ENCODE measurements at places on chromosomes 7 and 10.

DNA sequence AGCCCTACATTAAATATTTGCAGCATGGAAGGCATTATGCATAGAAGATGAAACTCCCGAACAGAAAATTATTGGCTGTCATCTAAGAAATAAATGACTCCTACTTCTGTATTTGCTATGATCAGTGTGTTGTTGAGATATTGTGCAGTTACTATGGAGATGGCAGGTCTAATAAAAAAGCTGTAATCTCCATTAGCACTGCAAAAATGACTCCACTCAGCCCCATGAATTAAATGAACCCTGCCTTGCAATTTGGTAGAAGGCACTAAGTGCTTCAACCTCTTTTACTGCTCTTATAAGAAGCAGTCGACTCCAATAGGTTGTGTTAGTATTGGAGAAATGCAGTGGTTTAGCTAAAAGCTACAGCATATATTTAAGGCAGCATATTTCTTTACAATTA lies 290.0 kb upstream of the PHYHIPL start:
- no peak for DNase-seq

DNA sequence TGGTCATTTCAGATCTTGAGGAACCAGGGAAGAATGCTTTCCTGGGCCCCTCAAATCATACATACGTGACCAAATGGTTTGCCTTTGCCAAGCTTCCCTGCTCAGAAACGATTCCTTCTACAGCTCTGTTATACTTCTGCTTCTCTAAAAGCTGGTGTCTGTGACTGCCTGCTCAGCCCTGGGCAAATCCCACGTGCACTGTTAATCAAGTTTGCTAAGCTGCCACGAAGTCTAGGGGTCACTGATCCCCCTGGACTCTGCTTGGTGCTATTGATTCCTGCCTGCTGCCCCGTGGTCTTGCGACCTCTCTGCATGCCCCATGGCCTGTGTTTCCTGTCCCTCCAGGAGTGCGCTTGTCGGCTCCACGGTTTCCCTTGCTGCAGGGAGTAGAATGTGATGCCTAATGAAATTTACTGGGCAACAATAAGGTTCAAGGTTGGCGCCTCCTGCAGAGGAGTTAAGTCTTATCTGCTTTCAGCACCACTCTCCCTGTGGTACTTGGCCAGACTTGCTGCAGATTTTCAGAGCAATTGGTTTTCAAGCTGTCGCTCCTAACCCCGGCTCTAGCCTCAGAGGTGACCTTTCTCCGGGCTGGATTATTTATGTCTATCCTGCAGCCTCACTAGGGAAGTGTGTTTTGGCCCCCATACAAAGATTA lies 201.6 kb upstream of the FZD8 start:
- DNase-seq: no peak

- no peak for DNase-seq
Measured at GRCh38 chr7:28725045-28725642, 233.0 kb downstream of the TRIL start.

DNA sequence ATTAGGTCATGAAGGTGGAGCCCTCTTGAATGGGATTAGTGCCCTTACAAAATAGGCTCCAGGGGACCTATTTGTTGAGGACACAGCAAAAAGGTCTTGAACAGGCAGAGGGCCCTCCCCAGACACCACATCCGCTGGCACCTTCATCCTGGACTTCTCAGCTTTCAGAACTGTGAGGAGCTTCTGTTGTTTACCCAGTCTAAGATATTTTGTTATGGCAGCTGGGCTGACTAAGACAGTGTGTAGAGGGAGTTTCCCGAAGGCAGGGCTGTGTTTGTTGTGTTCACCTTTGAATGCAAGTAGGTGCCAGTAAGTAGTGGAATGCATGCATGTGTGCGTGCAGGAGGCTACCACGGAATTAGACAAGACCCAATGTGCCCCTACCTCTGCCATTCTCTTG lies 106.7 kb downstream of the PTPRE start:
- DNase-seq: no peak

DNA sequence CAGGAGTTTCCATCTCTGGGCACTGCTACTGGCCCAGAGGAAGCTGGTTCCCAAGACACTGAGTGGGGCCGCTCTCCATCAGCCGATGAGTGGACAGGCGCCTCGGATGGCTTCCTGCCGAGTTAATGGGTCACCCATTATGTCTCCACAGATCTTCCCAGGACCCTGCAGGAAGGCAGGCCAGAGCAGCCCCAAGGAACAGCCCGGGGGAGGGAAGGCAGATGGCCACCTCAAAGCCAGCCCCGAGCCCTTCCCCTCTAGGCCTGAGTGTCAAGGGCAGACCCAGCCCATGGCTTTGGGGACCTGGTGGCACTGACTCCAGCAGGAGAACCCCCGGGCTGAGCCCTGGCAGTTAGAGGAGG lies 3.4 kb upstream of the LFNG start:
- DNase-seq: no peak

DNA sequence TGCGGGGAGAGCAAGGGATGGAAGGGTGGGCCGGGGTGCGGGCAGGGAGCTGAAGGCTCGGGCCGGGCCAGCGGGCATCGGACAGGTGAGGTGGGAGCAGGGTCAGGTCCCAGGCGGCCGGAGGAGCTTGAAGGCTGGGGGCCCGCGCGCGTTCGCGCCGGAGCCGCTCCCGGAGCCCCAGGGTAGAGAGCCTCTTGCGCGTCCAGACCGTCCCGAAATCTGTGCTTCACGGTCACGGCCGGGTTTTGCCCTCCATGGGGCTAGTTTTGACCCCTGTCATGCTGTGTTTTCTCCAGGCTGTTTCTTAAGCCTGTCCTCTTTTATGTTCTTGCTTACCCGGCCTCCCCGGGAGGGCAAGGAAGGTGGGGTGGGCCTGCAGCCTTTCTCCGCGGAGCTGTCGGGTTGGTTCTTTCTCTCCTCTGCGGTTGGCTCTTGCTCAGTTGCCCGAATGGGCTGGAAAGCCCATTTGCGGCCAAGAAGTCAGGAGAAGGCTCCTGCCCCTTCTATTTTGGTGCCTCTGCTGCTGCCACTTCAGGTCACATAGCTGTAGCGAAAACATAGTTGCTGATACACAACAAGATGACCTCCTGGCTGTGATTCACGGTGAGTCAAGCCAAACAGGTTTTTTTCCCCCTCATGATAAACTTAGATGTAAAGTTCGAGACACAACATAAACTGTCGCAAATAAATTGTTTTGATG lies 650 bp downstream of the UBE2D1 start:
- peak; percentile 39 for DNase-seq

DNA sequence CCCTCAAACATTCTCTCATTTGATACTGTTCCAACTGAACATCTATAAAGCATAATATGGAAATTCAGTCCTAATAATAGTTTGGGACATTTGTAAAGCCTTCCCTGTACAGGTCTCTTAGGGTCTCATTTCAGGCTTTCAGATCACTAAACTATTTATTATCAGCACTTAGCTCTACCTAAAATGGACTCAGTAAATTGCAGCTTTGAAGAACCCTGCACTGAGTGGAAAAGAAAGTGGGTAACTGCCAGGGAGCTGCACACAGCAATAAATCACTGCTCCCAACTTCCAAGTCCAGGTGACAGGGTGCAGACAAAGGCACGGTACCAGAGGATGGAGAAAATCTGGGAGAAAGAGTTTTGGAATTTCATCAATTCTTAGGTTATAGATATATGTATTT lies 164.9 kb upstream of the AOAH start:
- no peak for DNase-seq

DNA sequence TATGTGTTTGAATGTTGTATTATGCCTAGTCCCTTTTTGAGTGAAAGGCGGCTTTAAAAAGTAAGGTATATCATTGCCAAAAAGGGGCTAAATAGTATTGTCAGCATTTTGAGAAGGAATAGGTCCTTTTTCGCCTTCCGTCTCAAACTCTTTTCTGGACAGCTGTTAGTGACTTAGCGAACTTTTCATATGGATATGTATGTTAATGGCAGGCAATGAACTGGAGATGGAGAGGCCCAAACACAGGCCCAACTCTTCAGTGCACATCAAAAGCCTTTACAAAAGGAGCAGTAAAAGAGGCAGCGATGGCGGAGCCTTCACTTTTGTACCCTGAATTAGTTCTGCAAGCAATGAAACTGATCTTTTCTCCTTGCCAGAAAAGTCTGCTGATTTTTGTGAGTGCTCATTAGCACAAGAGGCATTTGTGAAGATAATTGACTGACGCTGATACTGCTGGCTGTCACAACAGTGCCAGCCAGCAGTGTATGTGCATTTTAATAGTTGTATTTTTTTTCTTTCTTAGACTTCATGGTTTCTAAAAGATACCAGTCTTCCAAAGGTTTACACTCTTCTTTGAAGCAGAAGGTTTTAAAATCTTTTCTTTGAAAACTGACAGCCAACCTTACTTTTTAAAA lies 243.7 kb upstream of the SP8 start:
- no peak for DNase-seq

DNA sequence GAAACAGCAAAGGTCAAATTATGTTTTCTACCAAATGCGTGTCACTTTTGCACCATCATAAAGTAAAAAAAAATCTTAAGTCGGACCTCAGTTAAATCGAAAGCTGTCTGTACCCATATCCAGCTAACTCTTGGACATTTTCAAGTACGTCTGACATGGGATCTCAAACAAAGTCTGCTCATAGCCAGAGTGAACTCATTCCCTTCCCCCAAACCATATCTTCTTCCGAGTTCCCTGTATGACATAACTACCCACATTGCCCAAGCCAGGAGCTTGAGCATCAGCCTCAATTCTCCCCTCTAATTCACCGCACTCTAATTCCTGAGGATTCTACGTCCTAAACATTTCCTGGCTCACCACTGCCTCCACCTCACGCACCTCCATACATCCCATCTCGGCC lies 44.8 kb upstream of the TARP start:
- DNase-seq: no peak

- no peak for DNase-seq
Measured at GRCh38 chr10:61662794-61663259, at the start of gene CABCOCO1. CABCOCO1 (plus strand) TSS chr10:61662929; CDS start chr10:61662973, 44 bp downstream.

DNA sequence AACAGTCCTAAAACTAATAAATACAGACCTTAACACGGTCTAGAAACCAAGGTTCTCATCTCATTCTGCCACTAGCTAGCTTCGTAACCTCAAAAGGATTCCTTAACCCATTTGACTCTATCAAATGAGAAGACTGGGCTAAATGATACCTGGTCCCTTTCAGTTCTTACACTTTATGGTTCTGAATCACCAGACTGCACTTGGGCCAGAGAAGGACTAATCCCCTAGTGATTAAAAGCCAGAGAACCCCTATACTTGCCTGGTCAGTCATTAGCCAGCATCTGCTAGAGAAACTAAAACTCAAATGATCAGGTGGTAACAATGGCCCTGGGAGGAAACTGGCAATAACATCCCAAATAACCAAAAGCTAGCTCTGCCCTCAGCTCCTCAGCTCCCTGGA lies 16.8 kb downstream of the TMEM243 start:
- no peak for DNase-seq

DNA sequence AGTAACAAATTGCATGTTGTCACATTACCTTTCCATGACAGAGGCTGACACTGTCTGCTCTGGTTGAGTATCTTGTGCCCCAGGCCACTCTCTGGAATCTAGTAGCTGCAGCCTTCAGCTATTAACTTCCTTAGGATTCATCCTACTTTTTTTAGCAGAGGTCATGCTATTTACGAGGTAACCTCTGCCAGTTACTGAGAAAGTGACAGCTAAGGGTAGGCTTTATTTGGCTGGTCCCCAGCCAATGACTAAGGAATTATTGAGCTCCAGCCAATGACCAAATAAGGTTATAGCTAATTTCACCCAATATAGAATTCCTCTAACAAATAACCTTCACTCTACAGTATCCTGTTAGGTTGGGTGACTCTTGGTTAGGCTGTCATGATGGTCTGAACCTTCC lies 1361.7 kb downstream of the XPNPEP1 start:
- no peak for DNase-seq

DNA sequence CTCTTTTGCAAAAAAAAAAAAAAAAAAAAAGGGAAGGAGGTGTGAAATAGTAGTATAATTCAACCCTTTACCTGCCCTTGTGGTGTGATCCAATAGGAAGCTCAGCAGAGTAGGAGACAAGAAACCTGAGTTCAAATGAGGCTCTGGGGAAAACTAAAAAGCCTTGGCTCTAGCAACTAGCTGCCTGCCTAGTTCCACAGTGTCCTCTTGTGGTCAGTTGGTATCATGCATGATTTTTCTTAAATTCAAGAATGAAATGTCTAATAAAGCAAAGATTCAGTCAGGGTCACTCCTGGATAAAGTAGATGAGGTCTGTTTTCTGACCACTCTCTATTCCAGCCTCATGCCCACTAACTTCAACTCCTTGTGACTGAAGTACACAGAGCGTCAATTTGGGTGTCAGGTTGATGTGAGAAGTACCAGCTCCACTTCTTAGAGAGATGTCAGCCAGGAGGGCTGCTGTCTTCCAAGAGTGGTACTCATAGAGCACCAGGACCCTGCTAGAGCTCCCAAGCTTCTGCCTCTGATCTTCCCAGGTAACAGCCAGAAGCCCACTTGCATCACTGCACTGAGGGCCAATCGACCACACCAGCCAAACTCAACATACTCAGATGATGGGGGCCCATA lies 10.5 kb downstream of the LSM5 start:
- no peak for DNase-seq

DNA sequence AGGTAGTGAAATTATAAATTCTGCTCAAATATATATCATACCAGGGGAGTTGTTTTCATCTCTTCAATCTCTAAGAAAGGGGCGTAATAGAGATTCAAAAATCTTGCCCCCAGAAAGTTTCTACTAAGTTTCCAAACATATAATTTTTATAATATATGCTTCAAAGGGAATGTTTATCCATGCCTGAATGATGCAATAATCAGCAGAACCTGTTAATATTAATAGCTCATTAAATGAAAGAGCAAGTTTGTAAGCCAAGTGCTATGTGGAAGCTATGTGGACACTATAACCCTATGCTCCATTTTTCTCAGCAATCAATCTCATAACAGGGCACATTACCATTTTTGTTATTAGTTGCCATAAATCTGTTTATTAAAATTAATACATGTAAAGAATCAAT lies 25.3 kb downstream of the VPS41 start:
- DNase-seq: no peak

DNA sequence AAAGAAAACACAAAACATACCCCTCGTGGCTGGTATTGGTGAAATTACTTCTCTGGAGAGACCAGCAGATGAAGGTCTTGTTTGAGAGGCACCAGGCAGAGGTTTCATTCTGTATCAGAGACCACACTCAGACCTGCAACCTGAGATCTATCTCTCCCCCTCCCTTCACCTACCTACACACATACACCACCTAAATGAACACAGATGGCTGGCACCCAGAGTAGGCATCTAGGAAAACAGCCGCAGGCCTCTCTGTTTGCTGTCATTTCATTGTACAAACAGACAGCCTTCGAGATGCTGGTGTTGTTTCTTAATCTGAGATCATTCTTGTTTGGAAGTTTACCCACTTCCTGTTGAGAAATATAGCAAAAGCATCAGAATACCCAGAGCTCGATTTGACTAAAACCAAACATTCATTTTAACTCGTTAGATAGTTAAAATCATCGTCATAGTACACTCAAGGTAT lies 173.9 kb upstream of the SLC25A13 start:
- no peak for DNase-seq

GRCh38 chr7:122684504-122684903 lies 14.4 kb downstream of the RNF133 start:
- no peak for DNase-seq

DNA sequence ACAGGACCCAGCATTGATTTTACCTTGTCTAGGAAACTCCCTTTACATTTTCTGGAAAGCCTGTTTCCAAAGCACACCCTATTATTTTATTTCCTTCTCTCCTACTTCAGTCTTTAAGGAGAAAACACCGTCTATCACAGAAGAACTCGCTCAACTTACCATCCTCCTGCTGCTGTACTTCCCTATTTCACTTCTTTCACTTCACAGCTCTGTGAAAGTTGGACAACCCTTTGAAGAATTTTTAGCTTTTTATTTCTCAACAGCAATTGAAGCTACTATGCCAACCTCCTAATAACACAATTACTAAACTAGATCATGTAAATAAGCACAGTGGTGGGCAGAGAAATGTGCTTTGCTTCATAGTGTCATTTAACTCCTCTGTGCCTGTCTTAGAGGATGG lies 166.5 kb downstream of the TFEC start:
- no peak for DNase-seq
